Stimulated activated CD8-positive, alpha-beta memory T cell treated with anti-CD3 and anti-CD28 coated beads, Interleukin-2, amount 100 ng/mL, for 48 hours (primary cell): ENCODE measurements at places on chromosomes 2 and 18.

DNA sequence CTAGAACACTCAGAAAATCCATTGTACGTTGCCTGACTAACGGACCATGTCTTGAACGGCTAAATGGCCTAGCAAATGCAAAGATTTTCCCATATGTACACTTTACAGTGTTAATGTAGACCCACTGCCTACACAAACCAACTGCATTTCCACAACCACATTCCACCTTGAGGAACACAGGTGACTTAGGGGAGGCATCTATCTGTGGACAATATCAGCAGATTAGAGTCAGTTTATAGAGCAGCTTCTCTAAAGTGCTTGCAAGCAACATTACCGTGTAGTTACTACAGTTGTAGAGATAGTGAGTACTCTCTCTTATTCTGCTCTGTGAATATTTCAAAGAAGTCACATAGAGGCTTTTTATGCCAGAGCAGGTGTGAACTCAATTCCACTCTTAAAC is 139.6 kb downstream of the TCF4 start:
- no peak for DNase-seq

GRCh38 chr2:82968358-82968757 is 1490.7 kb downstream of the SUCLG1 start:
- no peak for DNase-seq

- no peak for DNase-seq
These were observed 568 bp downstream of the RAB31 start for GRCh38 chr18:9708434-9709303.

GRCh38 chr2:61905372-61906185 is at the start of gene COMMD1:
Gene COMMD1 (plus strand): TSS chr2:61905674. CDS start chr2:61905679, 5 bp downstream.
- DNase-seq = peak; percentile 80

DNA sequence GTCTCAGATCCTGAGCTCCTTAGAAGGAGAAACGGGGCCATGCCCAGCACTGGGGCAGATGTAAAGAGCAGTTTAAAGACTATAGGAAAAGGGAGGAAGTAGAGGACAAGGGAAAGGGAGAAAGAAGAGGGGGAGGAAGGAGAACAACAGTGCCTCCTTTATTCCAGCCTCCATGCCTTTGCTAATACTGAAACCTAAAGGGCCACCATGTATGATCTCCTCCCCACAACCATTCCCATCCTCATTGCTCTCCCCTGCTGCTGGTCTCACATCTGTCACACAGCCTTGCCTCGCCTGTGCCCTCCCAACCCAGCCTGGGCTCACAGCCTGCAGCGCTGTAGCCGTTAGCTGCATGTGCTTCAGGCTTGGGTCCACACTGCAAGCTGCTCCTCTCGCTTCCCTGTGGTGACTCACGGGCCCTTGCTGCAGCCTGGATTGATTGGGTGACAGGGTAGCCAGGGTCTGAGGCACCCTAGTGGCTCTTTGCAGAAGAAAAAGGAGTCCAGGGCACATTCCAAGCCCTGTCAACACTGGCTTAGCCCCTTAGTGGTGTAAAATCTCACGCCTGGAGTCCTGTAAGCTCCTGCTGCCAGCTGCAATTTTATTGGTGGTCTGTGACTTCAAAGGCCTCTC is 281.9 kb downstream of the SRBD1 start:
- no peak for DNase-seq

- no peak for DNase-seq
These were observed 23.9 kb upstream of the CRACDL start for GRCh38 chr2:98959810-98960507.

GRCh38 chr18:33231474-33232317 is 208.8 kb downstream of the CCDC178 start:
- DNase-seq = peak; percentile 34

- no peak for DNase-seq
These were observed 1.3 kb downstream of the GAL3ST2 start for GRCh38 chr2:241777686-241778627.

GRCh38 chr2:6362671-6363450 is 502.8 kb downstream of the CMPK2 start:
- DNase-seq = no peak

GRCh38 chr2:234632527-234633391 is 135.9 kb upstream of the ARL4C start:
- no peak for DNase-seq

DNA sequence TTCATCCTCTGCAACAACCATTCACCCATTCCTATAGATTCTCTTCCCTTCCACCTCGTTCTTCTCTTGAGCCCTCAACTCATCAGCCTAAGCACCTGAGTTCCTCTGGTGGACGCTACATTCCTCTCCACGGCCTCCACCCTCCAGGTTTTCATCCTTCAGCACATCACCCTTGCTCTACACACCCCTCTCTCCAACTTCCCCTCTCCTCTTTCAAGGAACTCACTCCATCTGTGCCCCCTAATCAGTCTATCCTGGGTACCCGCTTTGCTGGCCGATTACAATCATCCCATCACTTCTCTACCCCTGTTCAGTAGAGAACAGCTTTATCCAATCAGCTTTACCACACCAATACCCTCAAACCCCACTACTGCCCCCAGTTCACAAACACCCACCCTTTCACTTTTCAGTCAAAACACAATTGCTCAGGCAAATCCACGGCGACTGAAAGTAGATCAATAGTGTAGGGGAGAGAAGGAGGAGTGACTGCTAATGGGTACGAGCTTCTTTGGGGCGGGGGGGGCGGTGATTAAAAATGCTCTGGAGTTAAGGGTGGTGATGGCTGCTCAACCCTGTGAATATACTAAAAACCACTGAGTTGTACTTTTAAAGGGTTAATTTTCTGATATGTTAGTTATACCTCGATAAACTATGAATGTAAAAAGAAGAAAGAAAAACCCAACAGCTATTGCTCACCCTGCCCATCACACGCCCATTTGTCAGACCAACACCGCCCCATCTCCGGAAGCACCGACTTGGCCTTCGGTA is 857 bp downstream of the DYM start:
- DNase-seq = no peak

DNA sequence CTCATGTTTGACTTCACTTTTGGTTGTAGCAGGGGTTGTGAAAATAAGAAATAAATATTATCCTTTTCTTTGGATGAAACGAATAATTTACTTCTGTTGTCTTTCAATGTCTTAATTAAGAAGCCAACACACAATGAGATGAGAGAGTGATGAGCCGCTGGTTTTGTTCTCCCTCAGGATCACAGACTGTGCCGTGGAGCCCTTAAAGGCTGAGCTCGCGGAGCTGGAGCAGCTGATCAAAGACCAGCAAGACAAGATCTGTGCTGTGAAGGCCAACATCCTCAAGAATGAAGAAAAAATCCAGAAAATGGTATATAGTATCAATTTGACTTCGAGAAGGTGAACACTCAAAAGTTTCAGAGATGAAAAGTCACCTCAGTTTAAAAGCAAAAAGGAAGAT is 28.1 kb upstream of the ASB1 start:
- no peak for DNase-seq

GRCh38 chr2:235508371-235509160 is 14.7 kb downstream of the AGAP1 start:
- DNase-seq = no peak

- DNase-seq = no peak
These were observed 22.2 kb downstream of the BIN1 start for GRCh38 chr2:127084611-127085316.

GRCh38 chr18:11293794-11294193 is 144.4 kb upstream of the PIEZO2 start:
- no peak for DNase-seq

- no peak for DNase-seq
These were observed 48.5 kb downstream of the RTN4 start for GRCh38 chr2:55001716-55002115.

- no peak for DNase-seq
These were observed 418.0 kb upstream of the TNP1 start for GRCh38 chr2:217277646-217278398.

- no peak for DNase-seq
These were observed 18.0 kb downstream of the ITSN2 start for GRCh38 chr2:24342110-24342910.

GRCh38 chr2:176781570-176782217 is 430.9 kb upstream of the HNRNPA3 start:
- no peak for DNase-seq

DNA sequence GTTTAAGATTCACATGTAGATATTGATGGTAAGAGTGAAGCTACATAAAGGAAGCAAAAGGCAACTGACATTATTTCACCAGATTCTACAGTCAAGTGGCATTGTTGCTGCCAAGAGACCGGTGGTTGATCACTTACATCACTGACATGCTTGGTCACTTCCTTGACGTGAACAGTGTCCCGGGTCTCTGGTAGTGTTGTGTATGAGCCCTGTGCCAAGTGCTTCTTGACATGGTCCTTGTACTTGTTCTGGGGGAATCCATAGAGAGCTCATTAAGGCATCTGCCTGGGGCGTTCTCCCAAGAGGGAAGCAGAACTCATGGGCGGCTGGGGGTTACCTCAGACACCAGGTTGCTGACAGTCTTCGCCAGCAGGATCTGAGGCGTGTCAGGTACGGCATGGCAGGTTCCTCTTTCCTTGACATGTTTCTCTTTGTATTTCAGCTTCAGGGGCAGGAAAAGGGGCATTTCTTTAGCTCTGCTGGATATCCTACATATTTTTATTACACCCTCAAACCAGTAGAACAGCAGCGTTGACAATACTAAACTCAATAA is 116.2 kb downstream of the RIF1 start:
- no peak for DNase-seq

DNA sequence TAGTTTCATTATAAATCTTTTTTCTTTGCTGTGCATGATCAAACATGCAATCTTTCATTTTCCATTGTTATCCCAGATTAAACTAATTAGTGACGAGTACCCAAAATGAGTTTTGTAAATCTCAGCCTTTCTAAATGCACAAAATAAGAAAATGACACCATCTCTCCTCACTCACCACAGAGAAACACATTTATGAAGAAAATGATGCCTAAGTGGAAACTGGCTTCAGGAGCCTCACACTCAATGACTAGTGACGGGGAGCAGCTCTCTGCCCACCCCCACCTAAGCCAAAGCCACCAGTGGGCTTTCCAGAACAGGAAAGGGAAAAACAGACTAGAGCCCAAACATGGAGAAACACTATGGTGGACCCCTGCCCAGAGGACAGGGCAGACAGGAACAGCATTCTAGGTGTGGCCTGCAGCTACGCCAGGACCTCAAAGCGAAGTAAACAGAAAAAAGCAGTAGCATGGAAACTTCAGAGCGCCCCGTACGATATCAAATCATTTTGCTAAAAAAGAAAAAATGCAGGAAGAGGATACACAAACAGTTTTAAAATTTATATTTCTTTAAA is 113.5 kb downstream of the RBMS1 start:
- DNase-seq = no peak

DNA sequence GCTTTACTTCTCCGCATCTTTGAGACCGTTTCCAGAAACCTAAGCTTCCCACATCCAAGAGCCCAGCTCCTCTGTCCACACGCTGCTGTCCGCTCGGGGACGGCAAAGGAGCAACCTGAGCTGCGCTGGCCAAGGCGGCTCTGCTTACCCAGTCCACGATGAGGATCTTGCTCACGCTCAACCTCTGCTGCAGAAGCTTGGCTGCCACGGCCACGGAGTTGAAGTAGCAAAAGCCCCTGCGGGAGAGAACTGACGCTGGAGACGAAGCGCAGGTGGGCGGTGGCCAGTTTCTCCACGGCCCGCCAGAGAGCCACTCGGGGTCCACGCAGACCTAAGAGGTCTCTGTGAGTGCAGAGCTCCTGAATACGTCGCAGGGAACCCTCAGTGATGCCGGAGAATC is 236.1 kb downstream of the TWIST2 start:
- DNase-seq = no peak

- no peak for DNase-seq
These were observed 76.2 kb upstream of the NPAS2 start for GRCh38 chr2:100743741-100744140.

DNA sequence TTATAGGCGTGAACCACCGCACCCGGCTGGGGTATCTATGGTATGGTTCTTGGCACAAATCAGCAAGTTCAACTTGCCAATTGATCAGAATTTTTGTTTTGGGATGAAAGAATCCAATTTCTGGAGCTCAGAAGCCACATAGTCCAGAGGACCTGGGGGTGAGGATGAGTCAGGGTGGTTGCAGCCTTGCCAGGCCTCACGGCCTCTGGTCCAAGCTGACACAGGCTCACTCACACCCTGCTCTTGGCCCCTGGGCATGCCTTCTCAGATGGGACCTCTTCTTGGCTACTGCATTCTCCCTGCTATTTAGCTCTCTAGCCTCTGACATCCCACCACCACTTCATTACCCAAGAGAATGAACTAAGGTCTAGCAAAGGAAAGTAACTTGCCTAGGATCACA is 16.3 kb downstream of the CAPG start:
- no peak for DNase-seq

GRCh38 chr2:40364151-40364874 is 87.6 kb downstream of the SLC8A1 start:
- DNase-seq = no peak

DNA sequence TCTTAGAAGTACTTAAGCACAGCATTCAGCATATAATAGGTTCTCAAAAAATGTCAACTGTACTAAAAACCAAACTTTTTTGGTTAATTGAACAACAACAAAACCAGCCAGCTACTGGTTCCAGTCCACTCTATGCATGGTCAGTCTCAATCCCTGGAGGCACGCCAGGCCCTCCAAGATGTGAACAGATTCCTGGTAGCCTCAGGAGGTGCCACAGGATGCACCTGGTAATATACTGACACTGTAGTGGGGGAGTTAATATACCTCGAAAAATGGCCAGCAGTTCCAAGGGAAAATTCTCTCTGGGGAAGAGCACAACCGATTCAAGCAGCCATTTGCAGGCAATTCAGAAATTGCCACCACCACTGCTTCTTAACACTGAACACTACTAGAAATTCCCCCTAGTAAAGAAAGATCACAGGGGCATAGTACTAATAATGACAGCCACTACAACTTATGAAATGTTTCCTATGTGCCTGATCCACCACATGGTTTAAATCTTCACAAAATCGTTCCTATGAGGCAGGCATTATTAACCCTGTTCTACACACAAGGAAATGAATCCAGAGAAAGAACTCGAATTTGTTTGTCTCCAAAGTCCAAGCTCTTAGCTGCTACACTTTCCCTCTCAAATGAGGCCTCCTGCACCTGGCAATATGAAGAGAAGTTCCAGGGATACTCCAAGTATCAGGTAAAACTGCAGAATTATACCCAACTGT is 3.4 kb downstream of the MGAT4A start:
- no peak for DNase-seq

- no peak for DNase-seq
These were observed 127.8 kb downstream of the FMNL2 start for GRCh38 chr2:152462779-152463178.

DNA sequence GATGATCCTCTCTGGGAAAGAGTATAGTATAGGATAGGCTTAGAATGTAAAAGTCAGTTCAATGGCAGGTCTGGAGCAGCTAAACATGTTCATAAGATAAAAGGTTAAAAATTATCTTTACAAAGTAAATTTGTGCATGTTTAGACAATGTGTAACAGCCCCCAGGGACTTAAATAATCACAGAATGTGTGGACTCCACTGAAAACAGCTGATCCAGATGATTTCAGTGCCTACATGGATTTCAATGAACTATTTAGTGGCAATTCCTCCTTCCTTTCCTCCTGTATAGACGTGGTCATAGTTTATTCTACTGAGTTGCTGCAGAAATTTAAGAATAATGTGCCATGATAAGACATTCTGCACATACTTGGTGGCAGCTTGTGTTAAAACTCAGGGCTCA is 42.9 kb downstream of the ARHGEF33 start:
- DNase-seq = no peak

- DNase-seq = no peak
These were observed 98.5 kb downstream of the THSD7B start for GRCh38 chr2:136863874-136864273.

- no peak for DNase-seq
These were observed 131.5 kb downstream of the MAIP1 start for GRCh38 chr2:200086911-200087310.
